CD4-positive, alpha-beta T cell (primary cell): ENCODE measurements at places on chromosomes 11 and 22.

- DNase-seq, result no peak
Observed at GRCh38 chr11:56967726-56968125, 21.0 kb upstream of the OR5AK2 start.

DNA sequence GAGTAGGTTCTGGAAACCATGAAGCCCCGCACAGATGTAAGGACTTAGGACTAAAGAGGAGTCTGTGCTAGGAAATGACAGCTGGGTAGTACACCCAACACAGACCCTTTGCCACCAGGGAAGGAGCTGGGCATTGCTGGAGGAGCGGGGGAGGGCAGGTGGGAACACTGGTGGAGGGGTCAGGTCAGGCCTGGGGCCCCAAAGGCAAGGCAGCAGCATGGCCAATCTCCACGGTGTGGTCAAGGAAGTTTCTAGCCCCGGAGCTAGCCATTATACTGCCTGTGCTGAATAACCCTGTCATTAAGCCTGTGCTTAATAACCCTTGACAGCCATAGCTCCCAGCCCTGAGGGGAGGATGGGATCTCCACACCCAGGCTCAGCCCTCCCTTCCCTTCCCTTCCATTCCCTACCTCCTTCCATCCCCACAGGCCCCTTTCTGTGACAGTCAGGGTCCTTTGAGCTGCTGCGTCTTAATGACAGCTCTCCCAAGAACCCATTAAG is 2.1 kb downstream of the TMPRSS4 start:
- no peak for DNase-seq

GRCh38 chr22:44256556-44257485 is 55.9 kb downstream of the SHISAL1 start:
- no peak for DNase-seq

- no peak for DNase-seq
Observed at GRCh38 chr11:46391578-46392420, at the start of gene CHRM4. Gene CHRM4, minus strand, starts transcription at chr11:46391776. Its CDS starts 5,219 bp downstream, at chr11:46386557.

DNA sequence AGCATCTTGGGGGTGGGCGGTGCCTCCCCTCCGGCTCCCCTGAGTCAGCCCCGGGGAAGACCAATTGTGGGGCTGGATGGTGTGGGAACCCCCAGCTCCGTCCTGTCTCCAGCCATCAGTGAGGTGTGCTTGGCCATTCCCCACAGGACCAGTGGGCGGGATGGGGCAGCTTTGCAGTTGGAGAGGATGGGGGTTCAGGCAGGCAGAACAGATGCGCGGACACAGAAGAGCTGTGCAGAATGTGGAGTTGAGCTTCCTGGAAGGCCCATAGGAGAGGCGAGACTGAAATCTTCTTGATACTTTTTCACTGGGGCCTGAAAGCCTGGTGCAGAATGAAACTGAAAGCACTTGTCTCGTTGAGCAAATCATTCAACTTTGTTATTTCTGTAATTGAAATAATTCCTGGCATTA is 23.8 kb downstream of the PARVB start:
- DNase-seq, result no peak

DNA sequence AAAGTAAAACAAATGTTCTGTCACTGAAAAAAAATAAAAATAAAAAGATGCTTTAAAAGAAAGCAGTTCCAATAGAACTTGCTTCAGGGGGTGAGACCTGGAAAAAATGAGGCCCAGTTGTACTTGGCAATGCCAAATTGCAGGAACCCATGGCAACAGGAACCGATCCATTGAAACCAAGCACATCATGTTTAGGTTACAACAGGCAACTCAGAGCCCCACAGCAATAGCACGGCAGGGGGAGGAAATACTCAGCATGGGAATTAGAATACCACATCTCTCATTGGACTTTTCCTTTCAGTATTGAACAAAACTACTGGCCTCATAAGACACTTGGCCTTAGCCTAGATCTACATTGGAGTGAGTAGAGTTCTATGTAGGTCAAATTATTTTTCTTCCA is 84.3 kb downstream of the MSANTD4 start:
- DNase-seq, result no peak

DNA sequence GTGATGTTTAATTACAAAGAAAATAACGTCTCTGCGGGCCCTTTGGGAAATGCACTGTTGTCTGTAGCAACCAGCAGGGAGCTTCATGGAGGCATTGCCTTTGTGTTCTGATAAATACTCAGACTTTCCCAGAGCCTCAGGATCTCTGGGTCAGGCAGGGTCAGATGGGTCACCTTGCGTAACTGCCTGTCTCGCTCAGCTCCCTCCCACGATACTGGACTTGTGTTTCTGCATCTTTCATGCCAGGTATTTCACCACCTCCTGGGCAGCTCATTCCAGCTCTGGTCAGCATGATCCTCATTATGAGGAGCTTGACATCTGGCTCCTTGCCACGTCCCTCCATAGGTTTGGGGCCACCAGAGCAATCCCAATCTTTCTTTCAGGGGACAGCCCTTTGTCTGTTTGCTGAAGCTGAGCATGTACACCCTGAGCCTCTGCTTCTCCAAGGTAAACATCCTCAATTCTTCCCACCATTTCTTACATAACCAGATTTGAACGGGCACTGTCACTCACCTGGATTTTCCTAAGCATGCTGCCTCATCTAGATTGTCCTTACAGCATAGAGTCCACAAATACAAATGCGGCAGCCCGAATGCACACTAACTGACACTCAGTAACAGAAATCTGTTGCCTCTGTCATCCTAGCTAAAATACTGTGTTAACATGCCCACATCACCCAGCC is 162.3 kb downstream of the LARGE1 start:
- DNase-seq, result no peak

- no peak for DNase-seq
Observed at GRCh38 chr11:108994887-108995286, 330.0 kb downstream of the DDX10 start.
